Upper lobe of left lung (tissue), 6 donors: ENCODE measurements at places on chromosomes 6 and 20. TPM values are rescaled to one million over a fixed set of nuclear protein-coding genes. Genes with fewer than 3 reads are reported as not detected.
A peak's percentile ranks its signal among the peaks of the same experiment; 100 is the strongest.

- DNase-seq: no peak
These were observed 66.6 kb downstream of the IPCEF1 start for GRCh38 chr6:154289818-154290508.

DNA sequence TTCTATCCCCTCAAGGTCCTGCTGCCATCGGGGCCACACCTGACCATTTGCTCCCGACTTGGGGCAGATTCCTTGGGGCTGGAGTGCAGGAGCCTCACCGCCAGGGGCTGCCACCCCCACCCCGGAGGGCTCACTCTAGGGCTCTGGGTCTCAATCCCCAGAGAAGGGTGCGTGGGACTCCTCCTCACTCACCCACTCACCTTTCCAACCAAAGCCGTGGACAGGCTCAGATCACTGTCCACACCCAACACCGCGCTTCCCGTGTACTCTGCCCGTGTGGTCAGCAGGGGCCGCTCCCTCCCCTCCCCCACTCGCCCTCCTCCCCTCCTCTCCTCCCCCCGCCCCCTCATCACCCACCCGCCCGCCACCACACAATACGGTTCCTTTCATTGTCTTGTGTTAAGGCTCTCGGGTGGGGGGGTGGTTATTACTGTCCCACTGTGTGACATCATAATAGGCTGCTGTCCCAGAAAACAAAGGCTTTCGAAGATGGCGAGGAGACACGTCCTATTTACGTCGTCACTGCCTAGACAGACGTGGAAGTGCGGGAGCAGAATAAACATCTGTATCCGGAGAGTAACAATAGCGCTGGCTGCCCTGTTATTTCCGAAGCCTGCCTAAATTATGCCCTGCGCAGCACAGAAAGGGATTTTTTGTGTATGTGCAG lies 85.8 kb downstream of the YTHDF1 start:
- DNase-seq: peak; percentile 16

DNA sequence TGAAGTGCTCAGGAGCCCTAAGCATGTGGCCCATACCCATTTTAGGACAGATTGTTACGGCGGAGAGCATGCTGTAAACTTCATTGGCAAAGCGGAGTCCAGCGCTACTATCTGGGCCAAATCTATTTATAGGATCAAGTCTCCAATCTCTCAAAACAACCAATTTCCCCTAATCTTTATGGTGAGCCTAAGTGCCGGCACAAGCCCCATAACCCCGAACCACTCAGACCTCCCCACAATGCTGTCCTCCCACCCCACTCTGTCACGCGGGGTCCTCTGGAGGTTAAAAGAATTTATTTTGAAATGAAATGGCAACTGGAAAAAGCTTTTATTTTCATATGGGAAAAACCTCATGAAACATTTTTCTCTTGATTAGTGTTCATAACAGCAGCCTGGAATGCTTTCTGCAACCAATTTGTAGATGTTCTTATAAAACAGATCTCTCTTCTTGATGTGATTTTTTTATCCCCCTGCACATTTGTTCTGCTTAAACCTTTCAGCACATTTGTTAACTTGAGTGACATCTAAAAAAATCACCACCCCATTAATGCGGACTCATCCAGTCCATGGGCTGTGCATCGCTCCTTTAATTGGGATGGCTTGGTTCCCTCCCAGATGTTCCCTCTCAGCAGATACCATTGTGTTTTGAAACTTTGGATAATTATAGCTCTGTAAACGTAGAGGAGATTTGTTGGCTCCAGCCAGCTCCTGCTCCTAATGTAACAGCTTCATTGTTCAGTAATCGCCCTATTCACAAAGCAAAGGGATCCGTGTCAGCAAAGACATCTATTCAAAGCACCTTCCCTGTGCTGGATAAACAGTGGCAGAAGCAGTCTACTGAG lies 323.6 kb downstream of the CD83 start:
- DNase-seq: no peak

DNA sequence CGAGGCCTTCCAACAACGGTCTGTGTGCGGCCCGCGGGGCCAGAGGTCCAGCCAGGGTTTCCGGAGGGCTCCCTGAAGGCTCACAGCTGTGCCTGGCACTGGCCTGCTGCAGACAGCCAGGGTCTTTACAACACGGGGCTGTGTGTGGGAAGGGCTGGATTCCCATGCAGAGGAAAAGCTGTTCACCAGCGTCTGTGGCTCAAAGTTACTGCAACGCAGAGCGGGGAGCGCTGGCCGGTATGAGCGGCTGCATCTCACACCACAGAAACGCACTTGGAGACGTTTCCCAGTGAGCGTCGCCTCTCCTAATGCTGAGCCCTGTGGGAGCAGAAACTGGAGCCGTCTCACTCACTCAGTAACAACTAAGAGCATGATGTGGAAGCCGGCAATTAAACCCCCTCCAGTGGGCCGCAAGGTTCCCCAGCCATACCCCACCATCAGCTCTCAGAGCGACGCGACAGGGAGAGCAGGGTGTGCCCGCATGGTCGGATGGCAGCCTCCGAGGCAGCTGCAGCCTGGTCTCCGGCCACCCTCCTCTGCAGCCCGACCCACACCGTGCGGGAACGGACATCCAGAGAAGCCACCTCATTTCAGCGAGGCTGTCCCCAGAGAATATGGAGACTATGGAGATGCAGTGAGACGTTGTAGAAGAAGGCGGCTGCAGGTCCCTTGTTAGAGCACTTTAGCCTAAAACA lies 42.6 kb downstream of the DLL1 start:
- no peak for DNase-seq

DNA sequence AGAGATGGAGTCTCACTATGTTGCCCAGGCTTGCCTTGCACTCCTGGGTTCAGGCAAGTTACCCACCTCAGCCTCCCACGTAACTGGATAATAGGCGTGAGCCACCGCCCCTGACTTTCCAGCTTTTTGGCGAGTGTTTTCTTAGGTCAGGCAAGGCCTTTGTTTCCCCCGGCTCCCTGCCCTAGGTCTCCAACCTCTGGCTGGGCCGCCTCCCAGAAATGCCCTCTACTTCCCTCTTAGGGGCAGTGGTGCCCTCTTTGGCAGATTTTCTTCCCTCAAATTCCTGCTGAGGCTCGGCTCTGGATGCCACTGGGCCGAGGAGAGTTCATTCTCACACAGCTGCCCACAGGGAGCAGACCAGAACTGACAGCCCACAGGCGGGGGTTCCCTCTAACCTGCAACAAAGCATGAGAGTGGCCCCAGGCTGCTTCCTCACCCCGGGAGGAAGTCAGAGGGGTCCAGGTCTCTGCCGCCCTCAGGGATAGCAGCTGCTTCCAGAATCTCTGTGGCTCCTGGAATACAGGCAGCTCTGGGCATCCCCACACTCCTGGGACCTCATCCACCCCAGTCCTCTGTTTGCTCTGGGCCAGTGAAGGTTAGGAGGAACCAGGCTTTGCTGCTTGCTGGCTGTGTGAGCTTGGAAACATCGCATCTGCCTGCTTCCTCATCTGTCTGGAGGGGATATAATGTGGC lies 56.5 kb downstream of the TCP11 start:
- no peak for DNase-seq

GRCh38 chr6:151425561-151425960 lies 26.4 kb downstream of the RMND1 start:
- no peak for DNase-seq

DNA sequence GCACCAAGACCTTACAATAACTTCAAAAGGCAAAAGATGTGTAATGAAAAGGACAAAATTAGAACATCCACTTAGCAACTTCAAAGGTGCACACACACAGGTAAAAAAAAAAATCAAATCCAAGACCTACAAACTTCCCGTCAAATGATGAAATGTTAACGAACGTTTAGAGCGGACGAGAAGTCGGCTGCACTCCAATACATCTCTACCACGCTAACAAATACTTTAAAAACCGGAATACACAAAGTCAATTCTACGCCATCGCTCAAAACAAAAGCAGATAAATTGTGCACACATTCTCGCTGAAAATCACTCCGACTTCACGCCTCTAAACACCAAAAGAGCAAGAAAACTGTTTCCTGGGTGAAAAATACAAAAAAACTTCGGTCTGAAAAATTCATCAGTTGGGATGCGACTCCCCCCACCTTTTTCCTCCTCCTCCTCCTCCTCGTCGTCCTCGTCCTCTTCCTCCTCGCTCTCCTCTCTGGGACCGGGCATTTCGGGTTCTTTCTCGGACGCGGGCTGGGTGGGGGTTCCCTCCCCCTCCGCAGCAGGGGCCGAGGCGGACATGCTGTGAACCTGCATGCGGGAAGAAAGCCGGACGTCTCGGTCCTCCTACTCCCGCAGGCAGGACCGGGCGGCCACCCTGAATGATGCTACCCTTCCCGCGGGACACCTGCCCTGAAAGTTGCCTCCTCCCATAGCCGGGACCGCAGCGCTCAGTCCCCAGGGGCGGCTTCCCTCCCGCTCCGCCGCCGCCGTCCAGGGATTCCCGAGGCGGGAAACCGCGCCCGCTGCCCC lies 712 bp downstream of the DEK start:
- DNase-seq: no peak

GRCh38 chr6:39911513-39912125 lies 22.6 kb downstream of the MOCS1 start:
- no peak for DNase-seq

DNA sequence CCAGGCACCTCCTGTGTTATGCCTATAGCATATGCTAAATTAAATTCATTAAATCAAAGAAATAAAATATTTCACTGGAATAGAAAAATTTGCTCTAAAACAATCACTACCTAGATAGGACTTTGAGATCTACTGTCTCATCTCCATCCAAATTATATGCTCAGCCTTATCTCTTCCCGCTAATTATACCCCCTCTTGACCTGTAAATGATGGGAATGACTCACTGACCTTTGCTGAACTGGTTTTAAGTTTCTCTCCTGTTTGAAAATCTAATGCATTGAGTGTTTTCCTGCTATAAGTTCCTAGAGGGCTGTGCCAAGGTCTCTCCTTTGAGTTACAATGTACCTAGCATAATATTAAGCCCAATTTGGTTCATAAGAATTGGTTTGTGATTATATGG lies 110.1 kb downstream of the BMP2 start:
- no peak for DNase-seq

DNA sequence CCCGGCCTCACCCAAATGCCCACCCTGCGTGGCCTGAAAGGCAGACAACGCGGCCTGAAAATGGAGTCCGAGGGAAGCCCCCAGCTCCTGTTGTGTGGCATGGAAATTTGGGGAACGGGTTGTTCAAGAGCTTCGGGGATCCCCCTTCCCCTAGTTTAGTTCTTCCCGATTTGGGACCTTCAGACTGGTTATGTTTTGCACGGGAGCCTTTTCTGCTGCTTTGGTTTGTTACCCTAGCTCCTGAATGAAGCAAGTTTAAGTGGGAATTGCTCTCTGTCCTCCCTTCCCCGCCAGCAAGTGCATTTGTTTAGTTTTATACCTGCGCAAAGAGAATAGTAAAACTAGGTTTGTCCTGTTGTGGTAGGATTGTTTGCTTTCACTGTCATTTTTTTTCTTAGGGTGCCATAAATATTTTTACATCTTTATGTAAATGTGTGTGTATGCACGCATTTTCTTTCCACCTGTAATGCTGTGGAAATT lies 604 bp downstream of the SH3BGRL2 start:
- no peak for DNase-seq

GRCh38 chr6:134015719-134016557 lies 36.5 kb downstream of the SLC2A12 start:
- DNase-seq: no peak

- no peak for DNase-seq
These were observed 68.4 kb downstream of the ARID1B start for GRCh38 chr6:156845454-156846155.

DNA sequence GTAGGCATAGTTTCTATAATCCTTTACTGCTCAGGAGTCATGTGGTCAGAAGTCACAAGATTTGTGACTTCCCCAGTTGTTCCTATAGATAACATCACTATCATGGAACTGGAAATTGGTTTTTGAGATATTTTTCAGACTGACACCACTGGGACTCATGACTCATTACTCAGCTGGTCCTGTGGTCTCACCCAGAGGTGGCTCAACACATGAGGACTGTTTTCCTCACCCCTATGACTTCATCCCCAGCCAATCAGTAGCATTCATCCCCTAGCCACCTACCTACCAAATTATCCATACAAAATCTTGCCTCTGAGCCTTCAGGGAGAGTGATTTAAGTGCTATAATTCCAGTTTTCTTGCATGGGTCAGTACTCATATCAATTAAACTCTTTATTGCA lies 1217.7 kb downstream of the EPHA7 start:
- DNase-seq: no peak

- peak; percentile 36 for DNase-seq
These were observed 230.6 kb downstream of the TMEM242 start for GRCh38 chr6:157092736-157093135.

- DNase-seq: no peak
These were observed 12.0 kb upstream of the GTF3C6 start for GRCh38 chr6:110946498-110946897.

DNA sequence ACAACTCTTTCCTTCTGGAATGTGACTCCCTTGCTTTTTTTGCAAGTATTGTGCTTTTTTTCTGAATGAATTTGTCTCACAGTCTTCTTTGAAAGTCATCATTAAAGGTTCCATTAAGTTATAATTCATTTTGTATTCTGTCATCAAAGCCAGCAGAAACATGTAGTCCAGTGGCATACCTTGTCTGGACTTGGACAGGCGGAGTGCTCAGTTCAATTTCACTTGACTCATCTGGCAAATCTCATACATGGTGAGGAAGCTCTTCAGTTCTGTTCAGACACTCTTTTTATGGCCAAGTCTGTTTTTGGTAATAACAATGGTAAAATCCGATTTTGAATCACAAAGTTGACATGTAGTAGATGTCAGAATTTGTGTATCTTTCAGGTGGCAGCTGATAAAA lies 260.8 kb upstream of the OPRM1 start:
- no peak for DNase-seq

GRCh38 chr6:19873031-19873430 lies 35.9 kb downstream of the ID4 start:
- DNase-seq: no peak

The LHFPL5 gene
- total RNA-seq: not detected

The VEGFA gene
- total RNA-seq: 129 TPM

The BIRC7 gene
- total RNA-seq: 4.2 TPM

The TBXT gene
- not detected for total RNA-seq

The CRISP2 gene
- total RNA-seq: 0.61 TPM

The SAPCD1 gene
- total RNA-seq: 4.5 TPM
